NCI-H187 treated with DMSO at 0.1 percent for 48 hours (cell line): ENCODE measurements at places on chromosomes 7 and 10.

GRCh38 chr7:139317939-139318505 is 23.1 kb upstream of the FMC1 start:
- DNase-seq, result no peak

- no peak for DNase-seq
Measured at GRCh38 chr7:157112706-157113105, 26.0 kb upstream of the UBE3C start.

DNA sequence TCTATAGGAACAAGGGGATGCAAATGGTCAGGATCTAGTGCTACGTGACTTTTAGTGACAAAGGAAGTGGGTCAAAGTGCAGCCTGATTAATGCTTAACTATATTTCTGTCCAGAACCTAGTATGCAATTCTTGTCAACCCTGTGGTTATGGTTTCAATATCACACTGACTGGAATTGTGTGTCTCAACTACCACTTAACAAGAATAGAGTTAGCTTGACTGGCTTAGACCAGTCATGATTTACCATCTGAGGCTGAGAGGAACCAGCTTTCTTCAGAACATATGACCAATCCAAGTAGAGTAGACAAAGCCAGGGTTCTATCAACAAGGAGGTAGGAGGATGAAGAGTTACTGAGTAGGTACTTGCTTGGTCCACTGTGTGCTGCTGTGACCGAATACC is 54.4 kb downstream of the MYPN start:
- DNase-seq, result no peak

GRCh38 chr10:59962756-59963155 is 56.4 kb upstream of the CCDC6 start:
- DNase-seq, result no peak

DNA sequence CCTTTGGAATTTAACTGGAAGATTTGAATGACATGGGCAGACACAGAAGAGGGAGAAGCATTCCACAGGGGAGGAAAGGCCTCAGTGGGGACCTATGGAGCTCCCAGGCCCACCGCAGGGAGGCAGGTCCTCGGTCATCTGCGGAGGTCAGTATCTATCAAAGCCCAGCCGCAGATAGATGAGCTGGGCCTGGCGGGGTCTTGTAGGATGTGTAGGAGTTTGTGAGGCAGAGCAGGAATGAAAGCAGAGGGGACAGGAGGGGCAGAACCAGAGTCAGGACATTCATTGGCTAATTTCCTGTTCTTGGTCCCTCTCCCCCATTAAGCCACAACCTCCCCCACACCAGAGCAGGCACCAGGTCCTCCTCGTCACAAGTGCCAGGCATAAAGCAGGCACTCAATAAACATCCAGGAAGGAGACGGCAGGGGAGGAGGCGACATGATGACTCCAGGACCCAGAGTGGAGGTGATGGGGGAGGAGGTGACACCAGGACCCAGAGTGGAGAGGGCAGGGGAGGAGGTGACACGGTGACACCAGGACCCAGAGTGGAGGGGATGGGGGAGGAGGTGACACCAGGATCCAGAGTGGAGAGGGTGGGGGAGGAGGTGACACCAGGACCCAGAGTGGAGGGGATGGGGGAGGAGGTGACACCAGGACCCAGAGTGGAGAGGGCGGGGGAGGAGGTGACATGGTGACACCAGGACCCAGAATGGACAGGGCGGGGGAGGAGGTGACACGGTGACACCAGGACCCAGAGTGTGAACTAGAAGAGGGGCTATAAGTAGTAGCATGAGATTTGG is 83.7 kb upstream of the PDGFA start:
- DNase-seq, result no peak

- DNase-seq, result no peak
Measured at GRCh38 chr7:157502701-157503111, 165.9 kb downstream of the DNAJB6 start.

GRCh38 chr10:48461623-48462481 is 143.0 kb downstream of the ARHGAP22 start:
- DNase-seq, result no peak

- no peak for DNase-seq
Measured at GRCh38 chr10:101287997-101288635, 58.9 kb upstream of the LBX1 start.

DNA sequence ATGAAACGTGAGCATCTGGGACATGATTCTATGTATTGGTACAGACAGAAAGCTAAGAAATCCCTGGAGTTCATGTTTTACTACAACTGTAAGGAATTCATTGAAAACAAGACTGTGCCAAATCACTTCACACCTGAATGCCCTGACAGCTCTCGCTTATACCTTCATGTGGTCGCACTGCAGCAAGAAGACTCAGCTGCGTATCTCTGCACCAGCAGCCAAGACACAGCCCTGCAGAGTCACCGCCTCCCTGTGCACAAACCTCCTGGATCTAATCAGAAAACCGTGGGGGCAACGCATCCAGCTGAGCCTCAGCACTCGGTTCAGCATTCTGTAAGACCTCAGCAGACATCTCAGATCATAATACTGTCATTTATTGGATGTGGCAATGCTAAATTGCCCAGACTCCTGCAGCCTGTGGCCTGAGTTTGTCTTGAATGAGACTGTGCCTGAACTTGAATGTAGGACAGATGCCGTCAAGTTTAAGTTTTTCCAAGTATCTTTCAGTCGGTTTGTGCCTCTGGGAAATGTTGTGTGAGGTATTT is 41.5 kb upstream of the PRSS58 start:
- no peak for DNase-seq

GRCh38 chr10:96541921-96542320 is 28.2 kb upstream of the TLL2 start:
- no peak for DNase-seq

- no peak for DNase-seq
Measured at GRCh38 chr7:33107136-33108066, 1.8 kb downstream of the RP9 start.

DNA sequence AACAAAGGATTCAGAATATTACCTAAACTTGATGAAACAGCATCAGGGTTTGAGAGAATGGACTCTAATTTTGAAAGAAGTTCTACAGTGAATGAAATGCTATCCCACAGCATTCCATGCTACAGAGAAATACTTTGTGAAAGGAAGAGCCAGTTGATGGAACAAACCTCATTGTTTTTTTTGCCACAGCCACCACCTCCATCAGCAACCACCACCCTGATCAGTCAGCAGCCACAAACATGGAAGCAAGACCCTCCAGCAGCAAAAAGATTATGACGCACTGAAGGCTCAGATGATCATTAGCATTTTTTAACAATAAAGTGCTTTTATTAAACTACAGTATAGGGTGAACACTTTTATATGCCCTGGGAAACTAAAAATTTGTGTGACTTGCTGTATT is 98.7 kb downstream of the LRRC4 start:
- no peak for DNase-seq

GRCh38 chr7:139749545-139749944 is 28.3 kb downstream of the HIPK2 start:
- no peak for DNase-seq

DNA sequence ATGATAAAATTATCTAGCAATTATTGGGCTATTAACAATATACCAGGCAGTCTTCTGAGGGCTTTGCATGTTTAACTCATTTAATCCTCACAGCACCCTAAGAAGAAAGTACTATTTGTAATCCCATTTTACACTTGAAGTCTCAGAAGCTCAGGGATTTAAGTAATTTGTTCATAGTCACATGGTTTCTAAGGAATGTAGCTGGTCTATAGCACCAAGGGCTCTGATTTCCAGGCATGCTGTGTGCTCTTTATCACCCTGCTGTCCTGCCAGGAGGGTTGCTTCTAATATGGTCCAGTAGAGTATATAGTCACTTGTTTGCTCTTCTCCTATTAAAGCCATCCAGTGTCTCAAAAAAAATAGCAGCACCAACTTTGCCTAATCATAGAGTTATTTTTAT is 417.2 kb downstream of the PLXDC2 start:
- DNase-seq, result no peak

DNA sequence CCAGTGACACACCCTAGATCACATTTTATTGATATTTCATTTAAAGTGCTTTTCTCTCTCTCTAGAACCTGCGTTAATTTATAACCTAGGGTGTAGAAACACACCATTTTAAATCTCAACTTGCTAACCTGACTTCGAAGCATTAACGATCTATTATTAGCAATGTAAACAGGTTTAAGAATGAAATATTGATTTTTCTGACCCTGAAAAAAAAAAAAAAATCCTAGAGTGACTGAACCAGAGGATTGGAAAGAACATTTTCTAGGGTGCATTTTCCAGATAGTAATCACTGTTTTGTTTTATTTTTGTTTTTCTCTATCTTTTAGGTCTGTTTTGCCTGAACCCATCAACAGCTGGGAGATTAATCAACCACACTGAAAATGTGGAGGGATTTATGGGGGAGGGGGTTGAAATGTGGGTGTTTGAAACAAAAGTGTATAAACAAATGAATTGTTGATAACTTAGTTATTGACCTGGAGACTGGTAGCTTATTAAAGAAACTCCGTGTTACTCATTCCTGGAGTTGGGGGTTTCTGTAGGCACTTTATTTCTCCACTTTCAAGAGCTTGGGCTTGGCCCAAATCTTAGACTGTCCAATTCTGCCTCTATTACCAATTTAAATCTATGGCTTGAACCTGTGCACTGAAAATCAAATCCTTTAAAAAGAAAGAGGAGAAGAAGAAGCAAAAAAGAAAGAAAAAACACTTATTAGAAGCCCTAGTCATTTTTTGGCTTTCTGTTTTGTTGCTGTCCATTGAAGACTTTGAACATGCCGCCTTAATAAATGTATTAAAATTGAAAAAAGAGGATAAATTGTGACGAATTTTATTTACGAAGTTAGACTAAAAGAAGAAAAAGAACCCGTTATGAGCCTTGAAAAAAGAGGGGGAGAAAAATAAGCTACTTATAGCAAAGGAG is 2.8 kb downstream of the HOXA2 start:
- DNase-seq, result no peak

- no peak for DNase-seq
Measured at GRCh38 chr7:139763330-139763729, 14.5 kb downstream of the HIPK2 start.

GRCh38 chr10:62795100-62795499 is 9.4 kb upstream of the ADO start:
- no peak for DNase-seq

GRCh38 chr7:696812-697551 is 29.5 kb upstream of the DNAAF5 start:
- DNase-seq, result no peak

DNA sequence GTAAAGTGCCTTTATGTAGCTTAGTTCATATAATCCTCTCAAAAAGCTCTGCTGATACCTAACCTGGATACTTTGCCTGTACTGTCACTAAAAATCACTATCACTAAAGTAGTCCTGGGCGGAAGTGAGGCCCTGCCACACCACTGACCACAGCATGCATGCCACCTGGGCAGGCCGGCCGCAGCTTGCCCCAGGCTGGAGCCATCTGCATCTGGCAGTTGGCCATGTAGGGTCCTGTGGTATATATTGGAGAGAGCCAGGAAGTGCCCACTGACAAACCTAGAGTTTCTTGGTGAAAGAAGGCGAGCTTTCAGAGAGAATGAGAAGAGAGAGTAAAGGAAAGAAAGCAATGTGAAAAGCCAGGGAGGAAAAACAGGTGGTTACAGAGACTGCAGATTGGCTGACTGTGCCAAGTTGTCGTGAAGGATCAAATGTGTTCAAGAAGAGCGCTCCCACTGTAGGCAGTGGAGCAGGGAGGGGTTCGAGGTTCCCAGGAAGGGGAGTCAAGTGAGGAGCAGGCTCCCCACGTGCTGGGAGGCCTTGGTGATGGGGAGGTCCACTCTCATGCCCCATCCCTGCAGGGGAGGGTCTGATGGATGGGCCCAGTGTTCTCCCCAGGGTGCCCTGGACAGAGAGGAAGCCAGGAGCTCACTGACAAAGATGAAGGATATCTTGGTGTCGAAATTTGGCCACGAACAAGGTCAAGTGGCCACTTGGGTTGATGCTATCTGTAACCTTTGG is 13.6 kb downstream of the LOXL4 start:
- no peak for DNase-seq

- no peak for DNase-seq
Measured at GRCh38 chr7:79461660-79462059, 8.2 kb upstream of the MAGI2 start.

- DNase-seq, result no peak
Measured at GRCh38 chr7:40826411-40827221, 691.8 kb downstream of the SUGCT start.

DNA sequence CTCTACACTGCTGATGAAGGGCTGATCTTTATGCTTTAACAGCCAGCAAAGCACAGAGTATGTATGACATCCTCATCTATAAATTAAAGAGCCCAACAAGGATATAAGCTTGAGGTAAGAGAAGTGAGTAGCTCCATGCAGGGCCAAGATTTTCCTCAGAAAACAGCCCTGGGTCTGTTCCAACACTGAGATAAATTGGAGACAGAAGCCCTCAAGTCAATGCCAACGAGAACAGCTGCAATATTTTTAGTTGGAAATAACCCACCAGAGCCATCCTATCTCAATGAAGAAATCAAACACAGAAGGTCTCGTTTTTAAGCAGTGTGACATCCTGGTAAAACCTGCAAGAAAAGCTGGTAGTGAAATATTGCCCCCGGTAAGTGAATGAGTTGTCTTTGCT is 297.0 kb upstream of the AUTS2 start:
- no peak for DNase-seq
